ENCODE measurements at places on chromosomes 2 and 18.
A peak's percentile ranks its signal among the peaks of the same experiment; 100 is the strongest.

DNA sequence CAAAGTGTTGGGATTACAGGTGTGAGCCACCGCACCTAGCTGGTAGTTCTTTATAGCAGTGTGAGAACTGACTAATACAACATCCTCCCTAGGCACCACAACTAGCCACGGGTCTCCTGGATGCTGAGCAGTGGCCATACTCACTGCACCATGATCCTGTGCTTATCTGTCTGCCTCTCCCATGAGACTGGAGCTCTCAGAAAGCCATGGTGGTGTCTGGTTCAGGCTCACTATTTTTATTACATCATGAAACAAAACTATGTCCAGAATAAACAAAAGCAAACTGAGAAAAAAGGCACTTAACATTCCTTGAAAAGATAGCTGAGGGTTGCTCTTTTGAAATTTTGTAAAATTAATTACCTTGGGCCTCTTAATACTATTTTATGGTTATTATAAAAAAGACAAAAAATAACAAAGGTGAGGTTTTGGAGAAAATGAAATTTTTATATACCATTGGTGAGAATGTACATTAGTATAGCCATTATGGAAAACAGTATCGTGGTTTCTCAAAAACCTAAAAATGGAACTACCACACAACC is 90.7 kb upstream of the TFCP2L1 start:
- no peak for DNase-seq

- no peak for DNase-seq
Observed at GRCh38 chr2:9346885-9347284, 76.4 kb downstream of the ITGB1BP1 start.

- DNase-seq: no peak
Observed at GRCh38 chr2:84888401-84889276, 7.8 kb upstream of the TRABD2A start.

- DNase-seq: no peak
Observed at GRCh38 chr2:68365087-68365486, at the start of gene PLEK. PLEK (plus strand) TSS chr2:68365282; CDS start chr2:68365352, 70 bp downstream.

DNA sequence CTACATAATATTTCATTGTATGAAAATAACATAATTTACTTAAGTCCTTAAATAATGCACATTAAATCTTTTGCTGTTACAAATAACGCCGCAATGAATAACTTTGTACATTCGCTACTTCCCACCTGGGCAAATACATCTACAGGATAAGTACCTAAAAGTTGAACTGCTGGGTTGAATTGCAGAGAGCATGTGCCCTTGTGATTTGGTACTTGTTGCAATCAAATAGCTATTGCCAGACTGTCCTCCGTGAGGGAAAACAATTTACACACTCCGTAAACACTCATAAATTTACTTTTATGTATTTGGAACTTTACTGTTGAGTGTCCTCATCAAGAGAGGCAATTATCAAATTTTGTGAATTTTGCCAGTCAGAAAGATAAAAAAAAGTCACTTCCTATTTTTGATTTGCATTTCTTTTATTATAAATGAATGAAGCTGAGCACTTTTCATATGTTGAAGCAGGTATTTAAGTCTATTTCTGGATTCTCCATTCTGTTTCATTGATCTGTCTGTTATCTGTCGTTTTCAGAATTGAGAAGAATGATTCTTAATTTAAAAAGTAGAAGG is 140.8 kb upstream of the SERTAD2 start:
- no peak for DNase-seq

- DNase-seq: no peak
Observed at GRCh38 chr2:157874997-157875640, 1.0 kb downstream of the ACVR1 start.

DNA sequence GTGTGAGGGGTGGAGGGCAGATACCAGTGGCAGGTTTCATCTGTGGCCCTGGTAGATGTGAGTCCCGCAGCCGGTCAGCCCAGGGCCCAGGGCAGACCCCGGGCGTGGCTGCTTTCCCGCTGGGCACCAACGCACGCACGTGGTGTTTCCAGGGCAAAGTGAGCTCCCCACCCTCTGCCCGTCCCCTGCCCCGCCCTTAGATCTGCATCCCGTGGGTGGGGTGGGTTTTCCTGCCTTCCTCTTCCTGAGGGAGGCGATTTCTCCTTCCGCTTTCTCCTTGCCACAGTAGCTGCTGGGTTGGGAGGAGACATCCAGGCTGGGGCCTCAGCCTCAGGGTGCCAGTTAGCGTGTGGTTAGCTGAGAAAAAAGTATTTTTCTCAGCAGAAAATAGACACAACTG is 49.6 kb downstream of the ODC1 start:
- no peak for DNase-seq

- DNase-seq: no peak
Observed at GRCh38 chr2:180016937-180017336, 9.8 kb upstream of the CWC22 start.

DNA sequence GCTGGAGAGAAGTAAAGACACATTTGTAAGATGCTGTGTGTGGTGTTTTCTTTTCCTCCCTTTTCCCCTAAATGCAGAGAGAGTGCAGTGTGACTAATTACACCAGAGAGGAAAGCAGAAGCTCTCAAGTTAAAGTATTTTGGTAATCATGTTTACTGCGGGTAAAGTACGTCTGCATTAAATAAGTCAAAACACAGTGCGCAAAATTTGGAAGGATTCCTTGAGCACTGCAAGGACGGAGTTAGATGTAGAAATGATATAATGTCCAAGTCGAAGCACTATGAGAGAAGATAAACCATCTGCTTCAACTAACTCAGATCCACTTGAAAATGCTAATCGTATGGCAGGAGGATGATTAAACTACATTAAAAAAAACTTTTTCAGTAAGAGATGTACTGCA is 766.5 kb downstream of the RNF144A start:
- DNase-seq: no peak

DNA sequence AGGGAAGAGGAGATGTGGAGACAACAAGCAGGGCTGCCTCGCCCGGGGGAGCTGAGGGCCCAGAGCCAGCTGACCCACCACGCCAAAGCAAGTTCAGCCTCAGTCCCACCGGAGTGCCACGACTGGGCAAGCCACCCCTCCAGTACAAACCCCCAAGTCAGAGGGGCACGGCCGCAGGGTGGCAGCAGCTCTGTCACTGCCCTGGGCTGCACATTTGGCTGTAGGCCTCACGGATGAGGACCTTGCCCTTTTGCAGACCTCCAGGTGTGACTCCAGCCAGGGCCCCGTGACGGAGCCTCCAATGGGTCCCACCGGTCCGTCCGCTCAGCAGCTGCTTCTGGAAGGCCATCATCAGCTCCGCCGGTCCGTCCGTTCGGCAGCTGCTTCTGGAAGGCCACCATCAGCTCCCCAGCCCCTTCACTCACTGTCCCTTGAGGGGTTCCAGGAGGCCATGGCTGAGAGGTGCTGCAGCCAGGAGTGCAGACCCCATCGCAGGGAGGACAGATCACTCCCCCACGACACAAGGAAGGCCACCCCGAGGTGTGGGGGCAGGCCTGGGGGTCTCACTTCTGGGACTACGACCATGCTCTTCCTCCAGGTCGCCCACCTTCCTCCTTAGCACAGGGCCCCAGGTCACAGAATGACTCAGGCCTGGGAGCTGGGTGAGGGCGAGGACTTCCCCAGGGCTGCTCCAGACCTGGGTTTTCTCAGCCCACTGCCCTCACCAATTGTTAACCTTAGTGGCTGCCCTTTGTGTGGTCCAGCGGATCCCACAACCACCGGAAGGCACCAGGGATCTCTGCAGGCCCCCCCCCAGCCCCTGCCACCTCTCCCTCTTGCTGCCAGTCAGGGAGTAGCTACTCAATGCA is 24.6 kb upstream of the STK25 start:
- DNase-seq: no peak

GRCh38 chr2:27003857-27004256 is 28.9 kb upstream of the TMEM214 start:
- DNase-seq: no peak

DNA sequence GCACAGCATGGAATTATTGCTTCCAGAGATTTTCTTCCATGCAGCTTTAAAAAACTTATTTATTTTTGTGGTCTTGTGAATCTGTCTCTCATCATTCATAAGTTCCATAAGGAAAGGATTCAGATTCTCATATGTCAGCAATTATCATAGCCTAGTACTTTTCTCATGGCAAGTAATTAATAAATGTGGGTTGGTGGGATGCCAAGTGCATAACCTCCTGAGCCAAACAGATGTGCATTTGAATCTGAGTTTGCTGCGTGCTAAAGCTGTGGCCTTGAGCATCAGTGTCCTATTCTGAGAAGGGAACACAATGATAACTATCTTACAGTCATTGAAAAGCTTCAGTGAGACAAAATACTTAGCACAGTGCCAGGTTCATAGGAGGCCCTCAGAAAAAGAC is 331.9 kb downstream of the PDE11A start:
- DNase-seq: no peak

- DNase-seq: peak; percentile 87
Observed at GRCh38 chr18:61569176-61569892, 236.1 kb downstream of the CDH20 start.

GRCh38 chr18:27500531-27500930 is 315.4 kb upstream of the CHST9 start:
- no peak for DNase-seq

- DNase-seq: no peak
Observed at GRCh38 chr2:207035875-207036274, 96.6 kb downstream of the CPO start.

DNA sequence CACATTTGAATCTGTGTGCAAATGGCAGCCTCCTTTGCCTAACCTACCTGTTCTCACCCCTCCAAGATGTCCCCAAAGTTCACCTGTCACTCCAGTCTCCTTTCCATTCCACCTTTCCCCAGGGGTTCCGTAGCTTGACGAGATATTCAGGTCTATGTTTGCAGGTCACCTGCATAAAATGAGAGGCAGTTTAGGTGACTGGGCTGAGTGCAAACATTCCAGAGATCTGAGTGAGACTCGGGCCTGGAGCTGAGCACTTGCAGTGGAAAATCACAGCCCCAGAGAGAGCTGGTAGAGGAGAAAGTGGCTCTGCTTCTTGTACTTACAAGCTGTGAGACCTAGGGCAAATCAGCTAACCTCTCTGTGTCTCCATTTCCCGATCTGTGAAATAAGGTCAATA is 20.1 kb downstream of the CAPN14 start:
- no peak for DNase-seq

DNA sequence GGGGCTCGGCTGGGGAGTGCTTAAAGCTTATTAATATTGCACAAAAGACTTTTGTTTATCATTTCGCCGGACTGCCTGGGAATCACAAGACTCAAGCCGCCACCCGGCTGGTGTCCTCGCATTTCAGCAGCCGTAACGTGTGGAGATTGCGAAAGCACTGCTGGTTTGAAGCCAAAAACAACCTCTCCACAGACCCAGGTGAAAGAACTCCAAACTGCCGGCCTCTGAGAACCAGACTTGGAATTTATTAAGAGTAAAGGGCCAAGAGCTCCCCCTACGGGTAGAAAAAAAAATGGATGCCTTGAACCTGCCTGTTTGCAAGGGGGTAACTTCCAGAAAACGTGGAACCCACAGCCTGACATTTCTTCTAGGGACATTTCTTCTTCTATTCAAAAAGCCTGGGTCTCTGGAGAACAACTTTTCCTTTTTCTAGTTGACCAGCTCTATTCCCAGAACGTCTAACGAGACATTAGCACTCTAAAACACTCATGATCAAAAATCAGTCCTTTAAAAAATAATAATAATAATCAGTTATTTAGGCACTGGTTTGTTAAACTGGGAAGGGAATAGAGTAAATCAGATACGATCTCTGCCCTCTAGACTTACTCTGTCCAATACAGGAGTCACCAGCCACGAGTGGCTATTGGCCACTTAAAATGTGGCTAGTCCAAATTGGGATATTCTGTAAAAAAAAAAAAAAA is 216.3 kb downstream of the C1D start:
- peak; percentile 69 for DNase-seq

- no peak for DNase-seq
Observed at GRCh38 chr2:172725746-172726145, 9.9 kb upstream of the RAPGEF4 start.

- no peak for DNase-seq
Observed at GRCh38 chr2:230925879-230926765, 1.1 kb upstream of the GPR55 start.

DNA sequence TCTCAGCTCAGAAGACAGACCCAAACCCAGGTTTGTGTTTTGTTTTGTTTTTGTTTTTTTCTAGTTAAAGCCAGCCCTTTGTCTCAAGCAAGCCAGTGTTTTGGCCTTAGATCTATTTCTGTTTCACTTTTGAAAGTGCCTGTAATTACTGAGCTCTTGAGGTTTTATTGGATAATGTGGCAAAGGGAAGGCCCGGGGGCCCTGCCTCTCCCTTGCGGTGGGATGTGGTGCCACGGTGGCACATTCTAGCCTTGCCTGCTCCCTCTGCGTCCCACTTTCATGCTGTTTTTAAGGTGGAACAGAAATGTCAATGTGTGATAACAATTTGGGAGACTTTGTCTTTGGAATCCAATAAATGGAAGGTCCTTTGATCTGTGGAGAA is 2.5 kb downstream of the HPCAL1 start:
- DNase-seq: no peak

DNA sequence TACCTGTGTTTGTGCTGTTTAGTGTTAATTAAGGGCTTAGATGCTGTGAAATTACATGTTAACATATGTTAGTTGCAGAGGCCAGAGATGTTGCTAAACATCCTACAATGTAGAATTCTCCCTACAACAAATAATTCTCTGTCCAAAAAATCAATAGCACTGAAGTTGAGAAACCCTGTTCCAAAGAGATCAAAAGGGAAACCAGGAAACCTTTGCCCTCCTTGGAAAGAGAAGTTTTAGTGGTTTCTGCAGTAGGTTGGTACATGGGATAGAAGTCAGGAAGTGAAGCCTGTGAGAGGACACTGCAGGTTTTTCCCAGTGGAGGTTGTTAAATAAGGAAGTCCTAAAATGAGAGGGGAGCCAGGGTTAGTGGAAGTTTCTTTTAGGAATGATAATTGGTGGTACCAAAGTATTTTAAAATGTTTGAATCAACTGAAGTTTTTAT is 6.3 kb upstream of the RMDN2 start:
- no peak for DNase-seq

DNA sequence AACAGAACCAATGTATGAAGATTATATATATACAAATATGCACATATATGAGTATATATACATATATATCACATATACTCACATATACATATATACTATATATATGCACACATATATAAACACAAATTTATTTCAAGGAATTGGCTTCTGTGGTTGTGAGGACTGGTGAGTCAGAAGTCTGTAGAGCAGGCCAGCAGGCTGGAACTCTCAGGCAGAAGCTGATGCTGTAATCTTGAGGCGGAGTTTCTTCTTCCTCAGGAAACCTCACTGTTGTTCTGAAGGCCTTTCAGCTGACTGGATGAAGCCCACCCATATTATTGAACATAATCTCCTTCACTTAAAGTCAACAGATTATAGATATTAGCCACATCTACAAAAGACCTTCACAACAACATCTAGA is 143.9 kb upstream of the CREB1 start:
- no peak for DNase-seq

GRCh38 chr18:58860747-58861231 is 3.9 kb upstream of the ZNF532 start:
- DNase-seq: no peak

GRCh38 chr18:23114911-23115310 is 20.4 kb upstream of the CABLES1 start:
- no peak for DNase-seq

GRCh38 chr2:25372405-25373268 is 30.9 kb upstream of the DNMT3A start:
- DNase-seq: peak; percentile 26

- no peak for DNase-seq
Observed at GRCh38 chr2:43047187-43047780, 179.1 kb downstream of the ZFP36L2 start.
